ENCODE measurements at places on chromosomes 5 and 9.

- DNase-seq = no peak
Observed at GRCh38 chr5:155833287-155833686, 493.7 kb upstream of the SGCD start.

DNA sequence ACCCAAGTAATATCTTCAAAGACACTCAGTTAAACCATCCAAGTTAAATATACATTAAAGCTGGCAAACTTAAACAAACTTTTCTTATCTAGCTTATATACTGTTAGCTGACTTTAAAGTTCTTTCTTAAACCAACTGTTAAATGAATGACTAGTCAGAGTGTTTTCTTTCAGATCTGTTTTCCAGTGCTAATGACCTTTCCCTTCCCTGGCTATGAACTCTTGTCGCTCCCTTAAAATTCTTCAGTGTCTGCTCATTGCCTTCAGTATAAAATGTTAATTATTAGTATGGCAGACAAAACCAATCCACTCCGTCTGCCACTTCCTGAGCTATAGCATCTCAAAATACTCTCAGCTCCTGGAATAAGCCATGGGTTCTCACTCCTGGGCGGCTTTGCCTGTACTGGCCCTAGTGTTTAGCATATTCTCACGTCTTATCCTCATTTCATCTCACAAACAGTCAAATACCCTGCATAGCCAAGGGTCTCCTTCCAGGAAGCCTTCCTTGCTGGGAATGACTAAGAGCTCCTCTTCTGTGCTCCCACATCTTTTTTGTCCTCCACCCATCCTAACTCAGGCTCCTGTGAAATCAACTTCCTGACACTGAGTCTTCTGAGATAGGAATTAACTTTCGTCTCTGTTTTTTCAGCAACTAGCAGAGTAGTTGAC is 87.7 kb downstream of the VCAN start:
- no peak for DNase-seq

GRCh38 chr5:150052956-150053712 is 33.2 kb downstream of the CSF1R start:
- DNase-seq = no peak

DNA sequence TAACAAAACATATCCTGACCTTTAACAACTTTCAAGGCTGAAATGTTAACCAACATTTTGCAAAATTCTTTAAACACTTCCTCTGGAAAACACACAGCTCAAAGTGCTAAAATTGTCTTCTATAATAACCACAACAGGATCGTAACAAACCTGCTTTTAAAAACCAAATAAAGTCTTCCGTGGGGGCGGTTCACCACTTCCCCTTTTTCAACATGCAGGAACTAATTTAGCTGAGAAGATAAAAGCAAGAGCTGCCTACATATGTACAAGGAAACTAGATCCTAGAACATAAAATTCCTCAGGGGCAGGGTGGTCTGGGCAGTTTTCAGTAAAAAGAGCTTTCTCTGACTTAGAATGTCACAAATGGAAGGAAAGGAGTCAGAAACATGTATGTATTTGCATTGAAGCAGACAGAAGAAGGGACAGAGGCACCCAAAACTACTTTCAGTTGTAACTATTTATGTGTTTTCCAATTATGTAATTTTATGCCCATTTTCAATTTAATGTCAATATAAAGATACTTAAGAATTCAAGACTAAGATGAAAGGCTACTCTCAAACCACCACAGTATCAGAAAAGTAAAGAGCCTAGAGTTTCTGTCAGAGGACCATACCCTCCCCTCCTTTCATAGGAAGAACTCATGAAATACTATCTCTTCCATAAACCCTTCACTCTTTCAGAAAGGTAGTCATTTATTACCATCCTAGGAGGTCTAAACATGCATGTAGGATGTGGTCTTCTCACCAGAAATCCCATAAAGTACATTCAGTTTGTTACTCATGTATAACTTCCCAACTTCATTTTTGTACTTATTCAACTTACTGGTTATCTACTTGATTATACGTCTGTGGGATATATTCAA is 185.9 kb upstream of the RASA1 start:
- DNase-seq = no peak

GRCh38 chr5:56639476-56639875 is 175.9 kb upstream of the MAP3K1 start:
- no peak for DNase-seq

GRCh38 chr5:172078726-172079345 is 72.4 kb upstream of the FBXW11 start:
- DNase-seq = peak; percentile 85
